ENCODE measurements at places on chromosomes 12 and 14.

DNA sequence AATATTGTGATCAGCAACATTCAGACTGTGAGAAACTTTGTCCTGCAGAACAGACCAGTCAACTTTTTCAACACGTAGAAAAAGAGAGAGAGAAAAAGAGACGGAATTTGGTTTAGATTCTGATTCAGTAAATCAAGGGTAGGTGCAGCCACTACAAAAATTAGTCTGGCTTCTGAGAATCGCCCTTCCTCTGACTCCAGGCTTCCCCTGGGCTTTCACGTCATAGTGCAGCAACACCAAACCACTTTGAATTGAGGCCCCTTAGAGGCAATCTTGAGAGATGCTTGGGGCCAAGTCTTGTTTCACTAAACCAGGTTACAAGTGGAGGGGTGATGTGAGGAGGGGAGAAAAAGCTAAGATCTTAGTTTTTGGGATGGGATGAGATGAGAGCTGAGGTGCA lies 37.5 kb upstream of the PTGR2 start:
- DNase-seq = no peak

DNA sequence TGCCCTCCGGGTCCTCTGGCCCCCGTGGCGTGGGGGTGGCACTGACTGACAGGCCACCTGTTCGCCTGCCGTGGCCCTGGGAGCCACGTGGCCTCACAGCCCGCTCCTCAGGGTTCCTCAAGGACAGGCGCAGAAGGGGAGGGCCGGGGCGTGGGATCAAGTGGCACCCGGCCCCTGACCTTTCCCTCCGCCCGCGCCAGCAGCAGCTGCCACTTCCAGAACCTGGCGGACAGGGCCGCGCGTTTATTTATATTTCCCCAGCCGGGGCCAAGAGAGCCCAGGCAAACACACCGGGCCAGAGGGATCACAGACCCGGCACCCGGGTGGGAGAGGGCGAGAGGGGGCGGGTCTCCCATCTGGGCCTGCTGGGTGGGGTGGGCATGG lies 92.6 kb downstream of the RFLNA start:
- no peak for DNase-seq

- no peak for DNase-seq
Observed at GRCh38 chr12:113019025-113019424, 37.5 kb upstream of the DTX1 start.

DNA sequence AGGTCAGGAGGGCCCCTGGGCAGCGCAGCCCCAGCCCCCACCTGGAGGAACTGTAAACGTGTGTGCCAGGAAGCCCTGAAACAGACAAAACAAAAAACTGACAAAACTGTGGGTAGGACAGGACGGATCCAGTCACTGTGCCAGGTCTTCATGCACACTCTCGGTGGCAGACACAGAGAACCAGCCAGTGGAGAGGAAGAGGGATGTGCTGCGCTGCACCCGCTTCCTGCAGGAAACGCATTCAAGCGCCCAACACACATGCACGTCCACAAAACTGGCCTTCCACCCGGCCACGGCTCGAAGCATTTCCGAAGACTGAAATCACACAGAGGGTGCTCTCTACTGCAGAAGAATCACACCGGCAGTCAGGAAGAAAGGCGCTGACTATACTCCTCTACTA lies 16.9 kb downstream of the BRF1 start:
- no peak for DNase-seq

GRCh38 chr12:87348071-87348470 lies 681.1 kb downstream of the C12orf50 start:
- no peak for DNase-seq

DNA sequence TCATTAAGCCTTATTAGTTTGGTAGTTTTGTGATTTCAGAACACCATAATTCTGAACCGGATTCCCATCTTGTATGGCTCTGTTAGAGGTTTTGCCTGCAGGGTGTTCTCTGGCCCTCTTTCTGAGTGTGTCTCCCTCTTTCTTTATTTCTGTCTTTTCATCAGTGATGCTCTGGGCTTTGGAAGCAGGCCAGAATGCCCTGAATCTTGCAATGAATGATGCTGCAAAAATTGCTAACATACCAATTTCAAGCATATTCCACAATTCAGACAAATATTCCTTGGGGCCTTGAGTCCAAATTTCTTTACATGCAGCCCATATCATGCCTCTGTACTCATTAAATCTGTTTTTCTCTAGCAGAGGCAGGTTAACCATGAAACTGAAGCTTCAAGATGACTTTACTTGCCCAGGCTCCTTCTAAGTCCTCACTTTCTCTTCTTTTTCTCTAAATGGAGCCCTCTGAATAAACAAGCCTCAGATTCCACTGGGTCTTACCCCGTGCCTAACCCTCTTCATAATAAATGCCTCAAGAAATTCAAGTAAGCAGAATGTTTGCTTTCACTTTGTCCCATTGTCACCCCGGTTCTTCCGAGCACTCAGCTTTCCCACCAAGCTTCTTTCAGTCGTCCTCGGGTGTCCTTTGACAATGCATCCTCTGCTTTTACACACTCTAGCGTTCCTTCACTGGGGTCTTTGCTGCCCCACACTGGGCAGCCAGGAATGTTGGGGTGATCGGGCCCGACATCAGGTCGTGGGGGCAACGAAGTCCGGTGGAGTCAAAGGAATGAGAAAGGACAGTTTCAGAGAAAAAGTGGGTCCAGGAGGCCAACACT lies 78.8 kb upstream of the SLC38A4 start:
- DNase-seq = no peak

DNA sequence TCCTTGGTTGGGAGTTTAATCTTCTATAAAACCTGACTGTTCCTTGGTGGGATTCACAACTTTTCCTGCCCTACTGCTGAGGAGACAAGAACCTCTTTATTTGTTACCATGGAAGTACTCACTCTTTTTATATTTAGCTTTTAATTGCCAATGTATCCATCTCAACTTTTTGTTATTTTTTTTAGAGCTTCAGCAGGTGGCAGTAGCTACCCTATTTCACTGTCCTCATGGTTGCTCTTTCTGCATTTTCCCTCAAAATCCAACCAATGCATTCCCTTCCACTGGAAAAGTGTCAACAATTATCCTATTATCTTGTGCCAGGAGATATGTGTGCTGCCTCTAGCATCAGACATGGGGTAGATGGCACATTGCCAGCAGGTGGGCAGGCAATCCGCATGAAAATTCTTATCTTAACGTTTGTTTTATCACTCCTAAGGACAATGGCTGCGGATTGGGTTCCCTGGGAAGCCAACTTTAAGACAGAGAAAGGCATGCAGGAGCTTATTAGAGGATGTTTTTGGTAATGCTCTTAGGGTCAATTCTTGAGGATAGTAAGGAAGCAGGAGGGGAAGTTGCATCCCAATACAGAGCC lies 406.4 kb downstream of the SNAPC1 start:
- DNase-seq = no peak

DNA sequence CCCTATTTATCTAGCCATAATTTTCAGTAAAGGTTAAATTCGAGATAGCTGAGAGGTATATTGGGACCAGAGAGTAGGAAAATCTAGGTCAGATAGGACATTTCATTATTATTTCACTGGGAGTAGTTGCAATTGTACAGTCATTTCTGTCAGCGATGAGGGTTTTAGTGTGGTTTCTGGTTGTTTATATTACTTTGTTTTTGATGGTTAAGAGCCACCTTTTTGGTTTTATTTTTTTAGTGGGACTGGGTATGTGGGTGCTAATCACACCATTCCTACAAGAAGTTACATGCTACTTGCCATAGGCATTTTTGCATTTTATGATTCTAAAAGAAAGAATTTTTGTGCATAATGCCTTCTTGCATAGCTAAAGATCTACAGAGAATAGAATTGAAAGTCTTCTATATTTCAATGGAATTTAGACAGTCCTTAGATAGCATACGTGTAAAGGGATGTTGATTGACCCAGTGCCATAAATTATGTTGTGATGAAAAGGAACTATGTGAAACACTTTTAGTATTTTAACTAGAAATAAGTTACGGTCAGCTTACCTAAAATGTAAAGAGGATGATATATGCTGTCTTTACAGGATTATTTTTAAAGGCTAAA lies 85.2 kb downstream of the KTN1 start:
- DNase-seq = no peak

- DNase-seq = no peak
Observed at GRCh38 chr14:77014734-77015133, 13.8 kb downstream of the IRF2BPL start.

- DNase-seq = no peak
Observed at GRCh38 chr14:75824318-75824717, 157.5 kb downstream of the TGFB3 start.

GRCh38 chr14:73264080-73264884 lies 27.0 kb downstream of the PAPLN start:
- no peak for DNase-seq

DNA sequence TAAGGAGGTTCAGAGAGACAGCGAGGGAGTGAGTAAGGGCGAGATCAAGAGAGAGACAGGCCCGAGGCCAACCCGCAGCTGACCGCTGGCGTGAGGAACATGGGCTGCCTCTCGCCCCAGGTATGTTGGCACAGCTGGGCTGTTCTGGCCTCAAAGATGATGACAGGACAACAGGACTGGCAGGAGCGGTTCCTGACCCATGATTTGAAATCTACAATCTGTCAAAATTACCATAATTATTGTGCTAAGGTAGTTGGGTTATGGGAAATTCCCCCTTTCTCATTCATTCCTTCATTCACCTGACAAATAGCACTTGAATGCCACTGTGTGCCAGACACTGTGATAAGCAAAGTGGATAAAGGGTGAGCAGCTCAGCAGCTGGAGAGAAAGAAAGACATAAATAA lies 5.1 kb upstream of the ENDOU start:
- DNase-seq = no peak

DNA sequence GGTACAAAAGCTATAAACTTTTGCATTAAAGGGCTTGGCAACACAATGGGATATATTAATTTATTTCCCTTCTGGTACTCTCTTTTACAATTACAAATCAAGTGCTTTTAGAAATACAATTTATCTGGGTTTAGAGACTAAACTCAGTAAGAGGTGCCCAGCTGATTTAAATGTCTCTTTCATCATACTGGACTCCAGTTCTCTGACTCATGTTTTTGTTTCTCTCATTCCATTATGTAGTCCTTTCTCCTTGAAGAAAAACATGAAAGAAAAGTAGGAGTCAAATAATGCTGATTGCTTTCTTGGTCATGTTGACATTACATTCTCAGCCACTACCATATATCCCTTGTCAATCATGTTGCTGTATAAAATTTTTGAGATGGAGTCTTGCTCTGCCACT lies 36.3 kb upstream of the CFL2 start:
- DNase-seq = no peak

DNA sequence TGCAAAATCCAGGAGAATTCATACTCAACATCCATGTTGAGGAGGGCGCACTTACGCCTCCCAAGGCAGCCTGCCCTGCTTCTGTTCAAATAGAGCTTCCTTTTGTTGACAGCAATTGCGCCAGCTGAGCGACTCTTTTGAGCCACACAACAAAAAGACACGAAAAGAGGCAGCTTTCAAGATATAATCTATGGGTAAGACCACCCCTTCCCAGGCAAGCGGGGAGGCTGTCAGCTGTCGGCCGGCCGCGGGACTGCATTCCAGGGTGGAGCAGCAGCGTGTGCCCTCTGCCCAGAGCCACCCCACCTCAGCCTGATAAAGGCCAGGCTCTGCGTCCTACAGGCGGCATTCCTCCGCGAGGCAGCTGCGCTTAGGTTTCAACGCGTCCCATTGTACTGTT lies 15.8 kb upstream of the STAB2 start:
- DNase-seq = no peak

DNA sequence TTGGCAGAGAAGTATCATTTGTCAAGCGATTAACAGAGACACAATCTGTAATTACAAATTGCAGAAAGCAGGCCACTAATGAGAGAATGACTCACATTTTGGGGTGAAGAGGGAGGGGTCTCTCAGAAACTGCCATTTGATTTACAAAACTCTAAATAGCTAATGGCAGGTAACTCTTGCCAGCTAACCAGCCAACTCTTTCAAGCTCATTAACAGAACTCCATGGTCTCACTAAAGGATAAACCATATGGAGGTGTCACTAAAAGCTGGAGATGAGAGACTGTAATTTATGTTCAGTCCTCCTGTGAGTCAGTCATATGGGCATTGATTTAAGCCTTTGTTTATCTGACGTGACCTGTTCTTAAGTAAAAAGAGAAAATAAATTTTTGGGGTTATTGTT lies 336.4 kb downstream of the FOXG1 start:
- DNase-seq = no peak

- DNase-seq = no peak
Observed at GRCh38 chr12:18906395-18906794, 168.5 kb downstream of the CAPZA3 start.

GRCh38 chr14:94386085-94387031 lies 2.0 kb downstream of the SERPINA1 start:
- no peak for DNase-seq

DNA sequence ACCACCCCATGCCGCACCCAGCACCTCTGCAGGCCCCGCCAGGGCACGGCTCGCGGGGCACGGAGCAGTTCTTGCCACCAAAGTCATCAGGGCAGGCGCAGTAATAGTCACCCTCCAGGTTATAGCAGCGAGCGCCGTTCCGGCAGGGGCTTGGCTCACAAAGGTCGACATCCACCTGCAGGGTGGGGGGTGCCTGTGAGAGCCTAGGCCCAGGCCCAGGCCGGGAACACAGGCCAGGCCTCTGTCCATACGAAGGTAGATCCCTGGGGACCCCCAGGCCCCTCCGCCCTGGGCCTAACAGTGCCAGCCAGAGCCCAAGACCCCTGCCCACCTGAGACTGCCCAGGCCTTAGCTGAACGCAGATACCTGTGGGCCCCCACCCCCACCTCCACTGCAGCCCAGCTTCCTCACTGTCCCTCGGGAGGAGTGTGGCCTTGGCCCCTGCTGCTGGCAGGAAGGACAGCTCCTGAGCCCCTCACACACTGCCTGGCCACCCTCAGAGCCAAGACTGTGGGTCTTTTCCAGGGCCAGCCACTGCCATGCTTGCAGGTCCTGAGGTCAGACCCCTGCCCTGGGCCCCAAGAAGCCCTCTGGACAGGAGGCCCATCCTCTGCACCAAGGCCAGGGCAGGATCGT lies 19.3 kb downstream of the JAG2 start:
- no peak for DNase-seq

GRCh38 chr14:30532264-30532663 lies 26.7 kb upstream of the G2E3 start:
- DNase-seq = no peak

DNA sequence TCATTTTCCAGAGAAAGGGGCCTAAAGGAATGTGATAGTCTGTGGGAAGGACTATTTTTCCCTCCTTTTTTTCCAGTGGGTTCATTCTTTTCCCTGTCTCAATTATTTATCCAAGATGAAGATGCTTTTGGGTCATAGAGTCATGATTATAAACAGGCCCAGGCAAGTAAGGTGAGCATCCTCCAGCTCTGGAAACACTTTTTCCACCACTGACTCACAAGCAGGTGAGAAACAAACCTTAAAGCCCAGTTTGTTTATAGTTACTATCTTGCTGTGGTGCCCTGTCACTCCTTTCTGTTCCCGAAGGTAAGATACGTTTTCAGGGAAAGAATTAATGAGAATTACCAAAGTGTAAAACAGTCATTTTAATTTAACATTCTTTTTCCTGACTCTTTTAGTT lies 107.7 kb upstream of the IFNG-AS1 start:
- DNase-seq = no peak

GRCh38 chr12:67795236-67795635 lies 146.7 kb downstream of the DYRK2 start:
- no peak for DNase-seq

- DNase-seq = no peak
Observed at GRCh38 chr12:42173961-42174521, 29.4 kb upstream of the GXYLT1 start.
